Renal cortex interstitium (tissue), 15 donors: ENCODE measurements at places on chromosomes 4 and X.

DNA sequence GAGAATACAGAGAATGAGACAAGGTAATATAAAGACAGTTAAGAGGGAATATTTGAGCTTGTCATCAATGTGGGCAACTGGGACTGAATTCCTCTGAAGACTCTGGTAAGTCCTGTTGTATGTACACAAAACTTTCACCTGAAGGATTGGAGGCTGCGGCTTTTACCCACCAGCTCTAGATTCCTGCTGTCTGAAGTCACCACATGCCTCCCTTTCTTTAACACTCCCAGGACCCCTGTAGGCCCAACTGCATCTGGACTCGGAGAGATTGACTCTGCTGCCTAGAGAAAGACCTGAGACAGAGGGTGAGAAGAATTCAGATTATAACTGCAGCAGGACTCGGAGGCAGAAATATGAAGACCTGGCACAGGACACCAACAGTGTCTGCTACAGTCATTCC, 1048.0 kb downstream of the PDHA2 start:
- no peak for DNase-seq

- no peak for DNase-seq
Measured at GRCh38 chr4:142369141-142369540, 477.0 kb downstream of the INPP4B start.

- no peak for DNase-seq
Measured at GRCh38 chrX:10015723-10016518, 48.8 kb downstream of the CLDN34 start.

GRCh38 chr4:125104616-125105015, 210.1 kb upstream of the FAT4 start:
- DNase-seq: no peak

GRCh38 chr4:181030961-181031360, 1212.2 kb upstream of the TENM3 start:
- DNase-seq: no peak

DNA sequence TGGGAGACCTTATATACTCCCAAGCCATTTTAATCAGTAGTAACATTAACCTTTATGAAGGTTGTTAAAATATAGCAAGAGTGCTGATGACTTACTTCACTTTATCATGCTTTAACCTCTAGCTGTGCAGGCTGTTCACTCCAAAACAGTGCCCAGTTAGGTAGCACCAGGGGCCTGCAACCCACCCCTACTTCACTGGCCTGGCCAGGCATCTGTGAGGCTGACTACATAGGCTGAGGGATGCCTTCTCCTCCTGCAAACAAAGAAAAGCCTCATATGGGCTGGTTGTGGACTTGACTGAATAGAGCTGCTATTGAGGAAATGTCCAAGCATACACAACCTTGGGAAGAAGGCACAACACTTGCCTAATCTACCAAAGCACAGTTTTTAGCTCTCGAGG, 172.8 kb downstream of the SHROOM3 start:
- no peak for DNase-seq

DNA sequence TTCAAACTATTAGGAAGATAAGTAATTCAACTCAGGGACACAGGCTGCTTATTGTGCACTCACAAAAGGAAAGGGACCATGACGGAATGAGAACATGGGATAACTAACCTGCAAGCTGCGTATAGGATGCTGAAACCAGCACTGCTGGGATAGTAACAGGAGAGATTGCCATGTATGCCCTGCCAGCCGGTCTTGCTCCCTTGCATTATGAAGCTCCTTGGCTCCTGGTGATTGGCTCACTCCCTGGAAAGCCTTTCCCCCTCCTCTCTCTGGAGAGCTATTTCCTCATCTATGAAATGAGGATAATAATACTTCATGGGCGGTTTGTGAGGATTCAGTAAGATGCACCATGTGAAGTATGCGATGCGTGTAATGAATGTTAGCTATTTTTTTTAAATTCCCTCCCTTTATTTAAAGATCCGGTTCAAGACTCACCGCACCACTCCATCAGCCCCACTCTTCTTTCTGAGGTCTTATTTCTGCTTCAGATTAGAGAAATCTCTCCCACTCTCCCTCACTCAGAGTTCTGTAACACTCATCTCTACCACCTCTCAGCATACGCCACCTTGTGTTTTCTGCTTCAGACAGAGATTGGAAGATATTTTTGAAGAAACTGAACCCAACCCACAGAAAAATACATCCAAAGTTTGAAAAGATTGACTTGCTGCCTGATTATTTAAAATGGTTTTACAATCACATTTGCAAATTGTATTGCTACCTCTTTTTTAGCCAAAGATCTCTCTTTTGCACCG, 18.4 kb downstream of the MSMO1 start:
- DNase-seq: no peak

DNA sequence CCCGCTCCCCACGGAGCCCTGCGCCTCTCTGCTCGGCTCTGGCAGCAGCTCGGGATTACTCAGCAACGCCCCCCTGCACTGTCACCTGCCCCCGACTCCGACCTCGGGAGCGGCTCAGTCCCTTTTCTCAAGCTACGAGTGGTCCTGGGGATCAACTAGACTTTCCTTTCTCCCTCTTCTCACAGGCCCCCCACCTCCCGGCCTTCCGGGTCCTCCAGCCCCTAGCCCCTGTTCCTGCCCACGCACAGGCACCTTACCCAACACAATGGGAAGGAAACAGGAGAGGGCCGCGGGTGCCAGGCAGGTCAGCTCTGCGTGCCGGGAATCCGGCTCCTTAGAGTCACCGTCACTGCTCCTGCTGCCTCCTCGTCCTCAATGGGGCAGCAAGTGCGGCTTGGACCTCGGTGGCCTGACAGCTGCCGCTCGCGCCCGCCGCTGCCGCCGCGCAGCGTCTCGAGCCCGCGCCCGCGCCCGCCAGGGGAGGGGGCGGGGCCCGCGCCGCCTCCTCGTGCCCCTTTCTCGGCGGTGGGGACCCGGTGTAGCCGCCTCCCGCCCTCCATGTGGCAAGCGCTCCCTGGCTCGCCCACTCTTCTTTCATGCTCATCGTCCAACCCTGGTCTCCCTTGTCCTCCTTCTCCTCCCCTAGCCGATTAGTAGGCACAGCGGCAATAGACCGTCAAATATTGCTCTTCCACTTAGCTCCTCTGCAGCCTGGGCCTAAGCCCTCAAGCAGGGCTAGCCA, at the start of gene RAB9B:
Gene RAB9B, minus strand, starts transcription at position 455 of the 742 bp plus-strand sequence. CDS start 6,473 bp downstream, outside the sequence.
- peak; percentile 33 for DNase-seq

DNA sequence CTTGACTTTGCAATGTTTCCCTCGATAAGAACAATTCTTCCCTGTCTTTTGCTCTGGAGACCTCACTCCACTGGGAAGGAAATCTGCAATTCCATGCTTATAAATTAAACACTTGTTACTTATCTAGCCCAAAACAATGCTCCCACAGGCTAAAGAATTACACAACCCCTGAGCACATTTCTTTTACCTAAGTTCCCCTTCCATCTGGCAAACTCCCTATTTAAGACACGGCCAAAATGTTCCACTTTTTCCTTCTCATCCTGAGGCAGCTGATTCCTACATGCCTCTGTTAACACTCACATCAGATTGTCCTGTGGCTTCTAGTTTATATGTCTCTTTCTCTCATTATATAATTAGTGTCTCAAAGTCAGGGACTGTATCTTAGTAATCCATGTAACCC, 211.7 kb downstream of the COX18 start:
- DNase-seq: no peak

- DNase-seq: peak; percentile 96
Measured at GRCh38 chrX:386768-387575, at the start of gene PPP2R3B. PPP2R3B (minus strand) TSS chrX:386907; CDS start chrX:386691, 216 bp downstream.

- no peak for DNase-seq
Measured at GRCh38 chr4:176534566-176534965, 214.8 kb downstream of the SPCS3 start.

DNA sequence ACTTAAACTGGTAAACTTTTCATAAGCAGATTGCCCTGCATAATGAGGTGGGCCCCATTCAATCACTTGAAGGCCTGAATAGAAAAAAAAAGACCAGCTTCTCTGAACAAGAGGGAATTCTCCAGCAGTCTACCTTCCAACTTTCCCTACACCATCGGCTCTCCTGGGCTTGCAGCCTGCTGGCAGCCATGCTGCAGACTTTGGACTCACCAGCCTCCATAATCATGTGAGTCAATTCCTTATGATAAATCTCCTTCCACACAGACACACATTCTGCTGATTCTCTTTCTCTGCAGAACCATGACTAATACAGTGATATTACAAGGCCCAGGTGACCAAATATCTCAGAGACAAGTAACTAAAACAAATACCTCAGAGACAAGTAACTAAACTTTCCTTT, 113.8 kb upstream of the WDR17 start:
- no peak for DNase-seq

DNA sequence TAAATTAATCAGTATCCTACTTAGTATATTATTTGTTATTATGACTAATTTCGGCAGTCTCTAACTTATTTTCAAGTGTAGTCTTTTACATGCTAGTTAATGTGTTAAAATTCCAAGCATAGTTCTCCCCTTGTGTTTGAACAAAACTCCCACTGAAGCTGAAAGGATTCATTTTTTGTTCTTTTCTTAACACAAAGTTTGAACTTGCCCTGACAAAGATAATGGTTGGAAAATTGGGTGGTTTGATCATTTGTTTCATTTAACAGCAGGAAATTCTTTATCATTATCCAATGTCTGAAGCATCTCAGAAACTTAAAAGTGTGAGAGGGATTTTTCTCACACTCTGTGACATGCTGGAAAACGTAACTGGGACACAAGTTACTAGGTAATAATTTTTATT, 36.0 kb downstream of the INTU start:
- DNase-seq: no peak

GRCh38 chrX:121322159-121322558, 274.7 kb downstream of the GLUD2 start:
- DNase-seq: no peak

DNA sequence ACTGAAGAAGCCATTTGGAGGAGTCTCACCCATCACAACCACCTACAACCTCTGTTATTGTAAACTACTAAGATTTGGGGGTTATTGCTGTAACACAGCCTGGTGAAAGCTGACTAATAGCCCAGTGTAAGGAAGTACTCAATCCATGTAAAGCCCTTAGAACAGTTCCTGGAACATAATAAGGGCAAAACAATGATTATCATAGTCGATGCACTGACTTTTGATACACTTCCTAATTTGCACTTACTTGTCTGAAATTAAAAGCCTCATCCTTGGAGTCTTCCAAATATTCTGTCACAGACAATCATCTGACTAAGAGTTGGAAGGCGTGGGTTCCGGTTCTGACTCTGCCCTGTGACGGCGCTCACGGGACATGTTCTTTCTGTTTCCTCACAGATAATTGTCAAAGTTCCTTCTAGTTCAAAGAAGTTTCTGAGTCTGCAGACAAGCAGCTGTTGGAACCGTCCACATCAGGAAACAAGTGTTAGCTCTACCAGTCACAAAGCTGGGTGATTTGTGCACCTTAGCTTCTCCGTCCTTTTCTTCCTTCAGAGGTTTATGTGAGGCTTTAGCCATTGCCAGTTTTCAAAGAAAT, 33.4 kb upstream of the RASGEF1B start:
- no peak for DNase-seq

DNA sequence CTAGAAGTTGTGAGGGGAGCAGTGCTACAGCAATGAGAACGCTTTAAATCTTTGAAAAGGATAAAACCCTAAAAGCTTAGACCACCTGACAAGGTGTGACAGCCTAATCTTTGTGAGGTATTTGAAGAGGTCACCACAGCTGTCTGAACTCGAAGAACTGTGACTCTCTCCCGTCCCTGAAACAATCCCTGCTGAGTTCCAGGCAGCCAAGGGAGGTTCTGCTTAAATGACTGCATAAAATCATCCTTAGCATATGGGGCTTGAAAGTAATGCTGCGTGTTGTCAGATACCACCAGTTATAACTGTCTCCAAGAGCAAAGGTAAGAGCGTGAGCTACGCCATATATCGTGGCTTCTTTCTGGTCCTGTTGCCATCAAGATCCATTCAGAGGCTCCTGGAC, 696.3 kb downstream of the PCDH7 start:
- DNase-seq: no peak

- no peak for DNase-seq
Measured at GRCh38 chr4:150491132-150492049, 90.6 kb upstream of the MAB21L2 start.
